Motor neuron (in vitro differentiated cells): ENCODE measurements at places on chromosomes 7 and 10. TPM values are rescaled to one million over a fixed set of nuclear protein-coding genes. Genes with fewer than 3 reads are reported as not detected.
A peak's percentile ranks its signal among the peaks of the same experiment; 100 is the strongest.

DNA sequence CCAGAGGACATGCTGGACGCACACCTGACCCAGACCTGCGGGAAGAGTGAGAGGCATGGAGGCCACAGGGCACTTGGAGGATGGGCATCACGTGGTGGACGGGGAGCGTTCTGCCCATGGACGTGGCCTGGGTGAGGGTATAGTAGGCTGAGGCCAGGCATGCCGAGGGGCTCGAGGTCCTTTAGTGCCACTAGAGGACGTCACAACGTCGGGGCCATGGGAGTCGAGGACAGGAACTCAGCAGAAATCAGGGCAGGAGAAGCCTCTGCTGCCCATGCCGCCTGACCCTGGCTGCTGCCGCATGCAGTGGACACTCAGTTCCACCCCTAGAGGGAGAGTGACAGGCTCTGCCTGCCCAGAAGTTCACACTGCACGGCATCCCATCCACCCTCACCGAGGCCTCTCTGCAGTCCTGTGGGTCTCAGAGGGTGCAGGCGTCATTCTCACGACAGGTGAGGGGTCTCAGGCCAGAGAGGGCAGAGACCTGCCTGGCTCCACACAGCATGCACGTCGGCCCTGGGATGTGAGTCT lies 198.7 kb downstream of the ADARB2 start:
- ATAC-seq = peak; percentile 40

GRCh38 chr10:43199088-43199683 lies 60.9 kb downstream of the CSGALNACT2 start:
- ATAC-seq = no peak

GRCh38 chr10:104077663-104078151 lies 8.0 kb downstream of the COL17A1 start:
- ATAC-seq = no peak

OR9A2 gene
- 1.3 TPM in 1 of 2 replicates, not detected in the other for total RNA-seq
